CD8-positive, alpha-beta memory T cell (primary cell): ENCODE measurements at places on chromosomes 5 and 9.

DNA sequence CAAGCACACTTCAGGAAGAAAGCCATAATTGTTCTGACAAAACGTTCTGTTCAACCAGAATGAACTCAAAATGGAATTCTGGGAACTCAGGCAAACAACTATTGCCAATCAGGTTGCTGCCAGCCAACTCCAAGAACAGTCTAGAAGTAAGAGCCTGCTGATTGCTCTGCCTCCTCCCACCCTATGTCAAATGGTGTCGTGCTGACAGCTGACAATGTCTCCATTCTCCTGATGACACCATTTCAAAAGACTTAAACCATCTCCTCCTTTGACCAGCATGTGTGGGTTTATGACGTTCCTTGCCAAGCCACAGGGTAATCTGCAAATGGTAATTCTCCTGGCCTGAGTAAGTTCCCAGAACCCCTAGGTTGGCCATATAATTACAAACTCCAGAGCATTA is 21.9 kb upstream of the PLIN2 start:
- no peak for DNase-seq

DNA sequence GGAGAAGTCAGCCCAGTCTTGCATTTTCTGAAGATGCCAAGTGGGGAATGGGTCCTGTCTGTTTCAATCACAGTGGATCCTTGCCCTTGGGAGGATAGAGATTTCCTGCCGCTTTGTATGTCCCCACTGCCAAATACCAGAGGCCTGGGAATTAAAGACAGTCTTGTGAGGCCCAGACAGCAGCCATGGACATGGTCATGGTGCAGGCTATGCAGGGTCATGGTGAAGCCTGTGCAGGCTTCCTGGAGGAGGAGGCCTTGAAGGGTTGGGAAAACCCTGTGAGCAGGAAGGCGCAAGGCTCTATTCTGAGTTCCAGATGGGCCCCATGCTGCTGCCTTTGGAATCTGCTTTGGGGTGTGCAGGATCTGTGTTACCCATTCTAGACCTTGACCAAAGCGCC is 57.3 kb upstream of the PITX1 start:
- DNase-seq: no peak

DNA sequence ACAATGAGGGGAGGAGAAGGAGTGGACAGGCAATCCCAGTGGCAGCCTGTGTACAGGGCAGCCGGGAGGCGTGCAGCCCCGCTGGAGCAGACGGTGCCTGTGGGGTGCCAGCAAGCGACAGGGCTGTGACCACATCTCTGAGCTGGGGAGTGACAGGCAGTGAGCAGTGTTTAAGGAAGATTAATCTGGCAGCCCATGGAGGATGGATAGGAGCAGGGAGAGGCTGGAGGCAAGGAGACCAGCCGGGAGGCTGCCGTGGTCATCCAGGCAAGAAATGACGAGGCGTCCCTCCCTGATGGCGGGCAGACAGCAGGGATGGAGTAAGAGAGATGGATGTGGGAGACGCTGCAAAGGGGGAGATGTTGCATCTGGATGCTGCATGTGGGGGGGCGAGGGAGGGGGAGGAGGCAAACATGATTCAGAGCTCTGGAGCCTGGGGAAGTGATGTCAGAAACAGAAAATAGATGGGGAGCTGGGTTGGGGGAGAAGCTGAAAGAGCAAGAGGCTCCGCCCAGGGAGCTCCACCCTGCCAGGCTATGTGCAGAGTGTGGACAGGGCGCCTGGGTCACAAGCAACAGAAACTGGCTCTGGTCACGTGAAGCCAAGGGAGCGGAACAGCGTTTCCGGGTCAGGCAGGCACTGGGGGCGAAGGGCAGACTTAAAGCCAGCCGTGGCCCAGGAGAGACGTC is 12.6 kb downstream of the UNC5A start:
- DNase-seq: no peak

- DNase-seq: no peak
Measured at GRCh38 chr9:125977223-125977622, 230.1 kb downstream of the PBX3 start.

GRCh38 chr5:17766031-17766430 is 131.8 kb downstream of the TAF11L14 start:
- DNase-seq: no peak

DNA sequence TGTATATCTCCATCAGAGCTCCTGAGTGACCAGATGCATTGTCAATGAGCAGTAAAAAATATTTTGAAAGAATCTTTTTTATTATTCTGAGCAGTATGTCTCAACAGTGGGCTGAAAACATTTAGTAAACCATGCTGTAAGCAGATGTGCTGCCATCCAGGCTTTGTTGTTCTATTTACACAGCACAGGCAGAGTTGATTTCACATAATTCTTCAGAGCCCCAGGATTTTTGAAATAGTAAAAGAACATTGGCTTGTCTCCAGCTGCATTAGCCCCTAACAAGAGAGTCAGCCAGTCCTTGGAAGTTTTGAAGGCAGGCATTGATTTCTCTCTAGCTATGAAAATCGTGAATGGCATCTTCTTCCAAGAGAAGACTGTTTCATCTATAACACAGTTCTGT is 25.2 kb upstream of the ENTREP1 start:
- no peak for DNase-seq

DNA sequence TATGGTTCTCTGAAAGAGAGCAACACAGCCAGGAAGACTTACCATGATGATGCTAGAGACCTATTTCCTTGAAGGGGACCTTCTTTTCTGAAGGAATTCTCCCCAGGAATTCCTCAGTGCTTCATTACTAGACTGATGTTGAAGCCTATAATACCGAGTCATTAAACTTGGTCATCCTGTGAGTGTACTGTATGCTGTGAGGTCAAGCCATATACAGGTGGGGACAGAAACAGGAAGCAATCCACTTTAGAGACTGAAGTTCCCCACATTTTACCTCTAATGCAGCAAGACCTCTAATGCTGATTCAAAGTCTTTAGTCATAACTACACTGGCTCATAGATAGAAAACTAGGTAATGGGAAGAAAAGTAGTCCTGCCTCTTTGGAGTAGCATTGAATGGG is 77.1 kb upstream of the RASEF start:
- no peak for DNase-seq

DNA sequence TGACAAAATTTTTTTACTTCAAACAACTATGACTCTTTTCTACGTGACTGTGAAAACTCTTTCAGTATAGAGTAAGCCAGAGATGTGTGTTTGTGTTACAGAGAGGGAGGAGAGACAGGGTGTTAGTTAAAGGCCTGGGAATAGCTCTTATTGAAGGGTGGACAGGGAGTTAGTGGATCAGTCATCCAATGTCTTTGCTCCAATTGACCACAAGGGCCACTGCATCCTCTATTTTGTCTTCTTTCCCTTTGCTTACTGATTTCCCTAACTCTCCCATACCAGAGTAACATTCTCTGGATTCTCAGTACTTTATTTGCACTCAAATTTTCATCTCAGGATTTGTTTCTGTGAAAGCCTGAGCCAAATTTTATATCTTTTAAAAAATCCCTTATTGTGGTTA is 920.3 kb downstream of the CDH18 start:
- DNase-seq: no peak

DNA sequence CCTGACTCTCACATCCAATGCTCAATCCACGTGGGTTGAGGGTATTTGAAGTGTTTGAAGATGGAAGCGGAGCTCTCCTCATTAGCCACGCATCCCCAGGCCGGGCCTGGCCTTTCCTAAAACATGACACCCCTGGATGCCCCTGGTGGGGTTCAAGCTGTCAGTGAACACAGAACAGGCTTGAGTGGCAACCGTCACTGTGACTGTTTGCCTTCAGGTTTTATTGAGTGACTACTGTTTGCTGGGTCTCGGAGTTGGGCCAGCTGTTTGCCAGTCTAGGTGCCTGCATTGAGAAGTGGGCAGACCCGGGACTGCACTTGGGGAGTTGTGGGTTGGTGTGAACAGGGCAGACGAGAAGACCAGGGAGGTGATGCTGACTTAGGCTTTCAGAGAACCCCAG is 7.8 kb upstream of the OLFM1 start:
- DNase-seq: no peak

- DNase-seq: peak; percentile 61
Measured at GRCh38 chr5:75337366-75338021, 474 bp downstream of the HMGCR start.

GRCh38 chr9:110340306-110340705 is 2.6 kb upstream of the TXNDC8 start:
- no peak for DNase-seq

- no peak for DNase-seq
Measured at GRCh38 chr5:158752656-158752973, 347.1 kb downstream of the EBF1 start.

DNA sequence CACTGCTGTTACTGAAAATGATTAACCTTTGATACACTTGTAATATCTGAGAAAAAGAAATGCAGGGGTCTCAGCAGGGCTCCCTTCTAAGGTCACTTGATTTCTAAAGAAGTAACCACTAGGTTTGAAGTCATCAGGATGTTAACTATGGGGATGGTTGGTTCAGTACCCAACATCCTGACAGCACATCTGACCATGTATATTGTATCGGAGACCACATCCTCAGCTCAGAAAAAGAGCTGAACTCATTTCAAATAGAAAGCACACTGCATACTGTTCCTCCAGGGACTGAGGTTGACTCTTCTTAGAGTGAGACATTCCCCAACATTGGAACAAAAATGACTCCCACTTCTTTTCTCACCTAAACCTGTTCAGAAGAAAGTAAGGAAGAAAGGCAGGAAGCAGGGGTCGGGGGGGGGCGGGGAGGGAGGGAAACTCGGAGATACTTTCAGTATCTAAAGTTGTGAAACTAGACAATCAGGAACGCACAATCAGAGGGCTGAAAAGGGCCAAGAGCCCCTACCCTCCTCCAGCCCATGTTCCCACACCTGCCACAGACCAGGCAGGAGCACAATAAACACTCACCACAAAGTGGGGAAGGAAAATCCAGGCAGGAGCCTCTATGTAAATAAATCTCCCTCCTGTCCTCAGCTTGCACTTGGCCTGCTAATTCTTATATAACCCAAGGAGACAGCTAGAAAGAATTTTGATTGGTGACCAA is 730 bp upstream of the GZMA start:
- DNase-seq: no peak

GRCh38 chr5:153674356-153674755 is 183.9 kb downstream of the GRIA1 start:
- DNase-seq: no peak

- DNase-seq: no peak
Measured at GRCh38 chr5:175162036-175162435, 281.9 kb downstream of the DRD1 start.

DNA sequence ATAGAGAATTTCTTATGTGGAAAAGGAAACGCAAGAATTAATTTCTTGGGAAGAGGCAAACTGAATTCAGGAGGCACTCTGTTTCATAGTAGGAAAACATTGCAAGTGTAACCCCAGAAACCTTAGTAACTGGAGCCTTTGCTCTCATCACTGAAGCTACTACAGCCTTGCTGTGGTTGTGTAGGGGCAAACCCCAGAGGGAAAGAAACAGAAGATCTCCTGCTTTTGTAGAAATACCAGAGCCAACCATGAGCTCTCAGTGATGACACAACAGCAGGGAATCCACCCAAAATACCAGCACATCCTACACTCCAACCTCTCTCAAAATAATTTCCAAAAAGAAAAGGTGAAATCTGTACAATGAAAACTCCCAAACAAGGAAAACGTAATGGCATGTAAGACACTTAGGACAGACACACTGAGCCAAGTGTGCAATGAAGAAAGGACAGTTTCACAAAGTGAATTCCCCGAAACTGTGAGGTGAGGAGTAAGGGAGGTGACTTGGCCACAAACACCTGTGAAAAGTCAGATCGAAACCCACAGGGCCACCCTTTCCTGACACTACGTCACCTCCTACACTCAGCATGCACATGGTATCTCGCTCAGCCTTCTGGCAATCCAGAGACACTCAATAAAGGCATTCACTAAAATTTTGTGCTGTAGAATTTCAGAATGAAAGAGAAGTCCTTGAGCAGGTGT is 8.5 kb upstream of the ACSL6 start:
- peak; percentile 83 for DNase-seq

DNA sequence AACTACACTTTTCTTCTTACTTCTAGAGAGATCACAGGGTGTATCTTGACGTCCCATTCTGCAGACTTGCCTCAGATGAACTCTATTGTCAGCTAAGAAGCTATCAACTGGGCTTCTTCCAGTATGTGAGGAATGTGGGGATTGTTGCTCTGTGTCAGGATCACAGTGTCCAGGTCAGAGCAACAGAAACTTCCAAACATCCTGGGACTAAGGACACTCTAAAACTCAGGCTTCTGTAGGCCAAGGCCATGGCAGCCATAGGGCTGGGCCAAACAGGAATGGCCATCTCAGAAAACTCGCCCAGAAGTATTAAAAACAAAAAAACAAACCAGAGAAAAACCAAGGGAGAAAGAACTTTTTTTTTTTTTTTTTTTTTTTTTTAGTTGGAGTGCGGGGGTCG is 210.0 kb upstream of the CLINT1 start:
- DNase-seq: no peak

GRCh38 chr9:121451586-121451985 is 48.1 kb downstream of the GGTA1 start:
- no peak for DNase-seq

- peak; percentile 60 for DNase-seq
Measured at GRCh38 chr9:125407974-125408900, 146.6 kb downstream of the GAPVD1 start.

DNA sequence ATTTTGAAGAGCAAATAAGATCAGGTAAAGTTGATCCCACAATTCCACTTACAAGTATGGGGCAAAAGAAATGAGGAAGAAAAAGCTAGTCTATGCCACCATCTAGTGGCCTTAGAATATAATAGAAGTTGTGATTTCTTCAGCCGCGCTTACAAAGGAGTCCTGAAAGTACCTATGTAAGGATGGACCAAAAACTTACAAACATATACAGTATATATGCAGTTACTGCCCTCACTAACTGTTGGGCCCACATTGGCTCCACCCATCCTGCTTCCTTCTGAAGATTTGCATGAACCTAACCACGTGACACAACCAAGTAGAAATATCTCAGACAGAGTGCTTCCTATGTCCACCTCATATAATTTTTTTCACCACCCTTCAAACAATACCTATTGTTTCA is 11.7 kb upstream of the OR13D1 start:
- no peak for DNase-seq

DNA sequence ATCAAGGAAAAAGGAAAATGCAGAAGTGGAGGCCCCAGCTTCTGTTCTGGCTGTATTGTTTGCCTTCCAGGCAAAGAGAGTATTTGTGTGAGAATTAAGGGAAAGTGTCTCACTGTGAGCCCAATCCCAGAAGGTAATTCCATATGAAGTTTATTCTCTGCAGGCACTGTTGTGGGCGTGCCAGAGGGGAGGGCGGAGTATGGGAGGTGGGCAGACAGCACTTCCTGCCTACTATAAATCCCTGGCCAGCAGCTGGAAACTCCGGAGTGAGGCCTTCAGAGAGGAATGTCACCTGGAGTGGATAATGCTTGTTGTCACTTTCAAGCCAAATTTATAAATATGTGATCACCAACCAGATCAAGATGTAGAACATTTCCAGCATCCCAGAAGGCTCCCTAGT is 209.5 kb downstream of the ARHGAP26 start:
- DNase-seq: no peak

GRCh38 chr9:132502480-132502879 is 79.9 kb upstream of the BARHL1 start:
- no peak for DNase-seq
